SK-MEL-5 (cell line): ENCODE measurements at places on chromosomes 2 and 18. TPM values are rescaled to one million over a fixed set of nuclear protein-coding genes. Genes with fewer than 3 reads are reported as not detected.

Gene DYTN
- total RNA-seq = not detected in 2 replicates

Gene DNAH7
- 0.37 and 0.45 TPM in 2 replicates for total RNA-seq

Gene GCG
- total RNA-seq = not detected in 2 replicates

Gene RTN4
- total RNA-seq = 117 and 120 TPM in 2 replicates

Gene IL1RL1
- not detected in 2 replicates for total RNA-seq

Gene RAB27B
- 0.03 TPM in 1 of 2 replicates, not detected in the other for total RNA-seq

Gene PRKRA
- total RNA-seq = 32.3 and 39.4 TPM in 2 replicates

Gene FIGN
- 2.0 and 2.3 TPM in 2 replicates for total RNA-seq

Gene SPC25
- total RNA-seq = 11.8 and 13.9 TPM in 2 replicates

Gene SPATA3
- not detected in 2 replicates for total RNA-seq

Gene CFAP210
- not detected in 2 replicates for total RNA-seq

Gene LYPD6B
- not detected in 2 replicates for total RNA-seq

Gene SOX11
- not detected in 2 replicates for total RNA-seq

Gene PLGLB2
- not detected in 2 replicates for total RNA-seq

Gene GRB14
- total RNA-seq = 4.1 and 4.5 TPM in 2 replicates

Gene SPP2
- total RNA-seq = not detected in 2 replicates

Gene ACMSD
- not detected in 2 replicates for total RNA-seq

Gene CPS1
- total RNA-seq = 15.6 and 18.5 TPM in 2 replicates
